ENCODE measurements at places on chromosomes 6 and 20.

DNA sequence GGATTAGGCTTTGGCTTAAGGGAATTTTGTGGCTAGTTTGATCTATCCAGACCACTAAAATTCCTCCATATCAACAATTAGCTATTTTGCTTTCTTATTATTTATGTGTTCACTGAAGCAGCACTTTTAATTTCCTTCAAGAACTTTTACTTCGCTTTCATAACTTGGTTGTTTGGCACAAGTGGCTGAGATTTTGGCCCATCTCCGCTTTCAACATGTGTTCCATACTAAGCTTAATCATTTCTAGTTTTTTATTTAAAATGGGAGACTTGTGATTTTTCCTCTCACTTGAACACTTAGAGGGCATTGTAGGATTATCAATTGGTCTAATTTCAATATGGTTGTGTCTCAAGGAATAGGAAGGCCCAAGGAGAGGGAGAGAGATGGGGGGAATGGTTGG, 102.4 kb upstream of the HSF2 start:
- no peak for DNase-seq

GRCh38 chr6:135990439-135990838, 138.9 kb downstream of the PDE7B start:
- no peak for DNase-seq

DNA sequence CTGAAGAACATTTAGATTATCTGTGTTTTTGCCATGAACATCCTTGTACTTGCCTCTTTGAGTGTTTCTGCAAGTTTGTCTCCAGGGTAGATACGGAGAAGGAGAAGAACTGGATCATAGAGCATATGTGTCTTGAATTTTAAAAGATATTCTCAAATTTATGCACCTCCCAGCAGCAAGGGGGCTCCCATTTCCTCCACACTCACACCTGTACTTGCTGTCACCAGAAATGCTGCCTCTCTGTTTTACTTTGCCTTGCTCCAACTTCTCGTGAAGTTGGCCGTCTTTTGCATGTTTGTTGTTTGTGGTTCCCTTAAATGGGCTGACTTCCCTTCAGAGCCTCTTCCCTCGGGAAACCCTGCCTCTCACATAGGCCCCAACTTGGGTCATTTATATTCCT, 171.0 kb downstream of the TFAP2C start:
- DNase-seq = no peak

- DNase-seq = no peak
These were observed 400.4 kb downstream of the BTBD3 start for GRCh38 chr20:12318043-12318442.
